HepG2 (cell line): ENCODE measurements at places on chromosomes 6 and 20.

DNA sequence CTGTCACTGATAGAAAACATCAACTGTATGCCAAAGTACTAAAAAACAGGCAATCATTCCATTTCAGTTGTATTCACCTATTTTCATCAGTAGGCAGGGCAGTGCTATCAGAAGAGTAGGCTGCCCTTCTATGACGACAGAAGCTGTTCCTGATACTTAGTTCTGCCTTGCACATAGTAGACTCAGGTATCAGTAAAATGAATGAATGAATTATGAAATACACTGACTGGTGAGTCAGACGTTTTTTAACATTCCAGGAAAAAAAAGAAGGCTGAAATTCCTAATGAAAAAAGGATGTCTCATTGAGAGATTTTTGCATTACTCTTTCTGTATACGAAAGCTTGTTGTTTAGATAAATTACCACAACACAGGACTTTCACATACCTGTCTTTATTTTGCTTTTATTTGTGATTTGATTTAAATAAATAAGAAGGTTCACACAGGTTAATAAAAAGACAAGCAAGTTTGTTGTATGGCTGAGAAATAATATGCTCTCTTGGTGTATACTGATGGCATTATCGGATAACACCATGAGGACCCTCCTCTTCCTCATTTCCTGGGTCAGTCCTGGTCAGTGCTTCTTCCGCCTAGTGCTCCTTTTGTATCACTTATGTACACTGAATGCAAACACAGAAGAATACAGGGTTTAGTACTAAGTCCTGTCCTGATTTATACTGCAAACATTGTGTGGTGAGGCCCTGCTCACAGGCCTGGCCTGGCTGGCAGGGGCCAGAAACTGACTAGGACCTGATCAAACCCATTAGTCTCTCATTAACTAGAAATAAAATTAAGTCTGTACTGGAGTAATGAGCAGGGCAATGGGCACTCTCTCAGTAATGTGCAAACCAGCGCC lies 39.4 kb upstream of the SPDEF start:
- H3K27ac ChIP-seq = no peak overlapping the region
- H3K4me1 ChIP-seq = peaks cover 36% of the 10 kb centered on the region
- DNase-seq = no peak
- peaks cover 20% of the 10 kb centered on the region for H3K36me3 ChIP-seq
- no peaks in the 10 kb centered on the region for H3K27me3 ChIP-seq

GRCh38 chr20:22998476-22998875 lies 36.6 kb upstream of the SSTR4 start:
- no peaks in the 10 kb centered on the region for H3K36me3 ChIP-seq
- no peak overlapping the region for H3K27ac ChIP-seq
- no peak for DNase-seq
- no peaks in the 10 kb centered on the region; the same call in 2 of the 3 replicates for H3K27me3 ChIP-seq
- no peaks in the 10 kb centered on the region for H3K4me1 ChIP-seq

- H3K36me3 ChIP-seq = no peaks in the 10 kb centered on the region
- DNase-seq = no peak
- H3K27ac ChIP-seq = no peak overlapping the region
- H3K27me3 ChIP-seq = no peaks in the 10 kb centered on the region
These were observed 22.6 kb downstream of the SNX9 start for GRCh38 chr6:157845493-157846259.

DNA sequence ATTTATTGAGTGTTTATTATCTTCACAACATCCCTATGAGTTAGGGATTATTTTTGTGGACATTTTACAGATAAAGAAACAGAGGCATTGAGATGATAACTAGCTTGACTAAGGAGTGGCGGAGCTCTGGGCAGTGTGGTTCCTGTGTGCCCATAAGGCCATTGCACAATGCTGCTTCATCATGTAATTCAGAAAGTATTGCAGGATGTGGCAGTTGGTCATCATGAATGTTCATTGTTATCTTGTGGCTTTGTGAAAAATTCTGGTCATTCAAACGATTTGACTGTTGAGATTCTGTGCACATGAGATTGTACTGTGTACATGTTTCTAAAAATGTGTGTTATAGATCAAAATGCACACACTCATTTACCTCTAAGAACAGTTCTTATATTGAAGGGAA lies 150.8 kb downstream of the ESR1 start:
- no peak overlapping the region for H3K27ac ChIP-seq
- H3K36me3 ChIP-seq = no peaks in the 10 kb centered on the region
- H3K4me3 ChIP-seq = no peak overlapping the region

DNA sequence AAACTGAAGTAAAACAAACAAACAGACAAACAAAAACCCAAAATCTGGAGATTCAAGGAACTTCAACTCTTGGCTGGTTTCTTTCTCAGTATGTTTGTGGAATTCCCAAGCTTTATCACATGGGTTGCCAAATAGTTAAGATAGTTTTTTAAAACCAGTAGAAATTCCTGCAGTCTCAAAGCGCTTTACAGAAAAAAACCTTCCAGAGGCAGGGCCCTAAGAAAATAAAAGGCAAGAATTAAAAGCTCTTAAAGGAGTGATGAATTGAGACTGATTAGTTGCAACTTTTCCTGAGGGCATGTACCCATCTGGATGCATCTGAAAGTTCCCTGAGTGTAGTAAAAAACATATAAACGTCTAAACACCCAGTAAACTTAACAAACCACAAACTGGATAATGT lies 25.9 kb upstream of the PTCHD4 start:
- no peaks in the 10 kb centered on the region for H3K36me3 ChIP-seq
- H3K4me1 ChIP-seq = no peaks in the 10 kb centered on the region
- no peak for DNase-seq
- no peak overlapping the region for H3K4me3 ChIP-seq
- no peaks in the 10 kb centered on the region for H3K27me3 ChIP-seq
- H3K27ac ChIP-seq = no peak overlapping the region

DNA sequence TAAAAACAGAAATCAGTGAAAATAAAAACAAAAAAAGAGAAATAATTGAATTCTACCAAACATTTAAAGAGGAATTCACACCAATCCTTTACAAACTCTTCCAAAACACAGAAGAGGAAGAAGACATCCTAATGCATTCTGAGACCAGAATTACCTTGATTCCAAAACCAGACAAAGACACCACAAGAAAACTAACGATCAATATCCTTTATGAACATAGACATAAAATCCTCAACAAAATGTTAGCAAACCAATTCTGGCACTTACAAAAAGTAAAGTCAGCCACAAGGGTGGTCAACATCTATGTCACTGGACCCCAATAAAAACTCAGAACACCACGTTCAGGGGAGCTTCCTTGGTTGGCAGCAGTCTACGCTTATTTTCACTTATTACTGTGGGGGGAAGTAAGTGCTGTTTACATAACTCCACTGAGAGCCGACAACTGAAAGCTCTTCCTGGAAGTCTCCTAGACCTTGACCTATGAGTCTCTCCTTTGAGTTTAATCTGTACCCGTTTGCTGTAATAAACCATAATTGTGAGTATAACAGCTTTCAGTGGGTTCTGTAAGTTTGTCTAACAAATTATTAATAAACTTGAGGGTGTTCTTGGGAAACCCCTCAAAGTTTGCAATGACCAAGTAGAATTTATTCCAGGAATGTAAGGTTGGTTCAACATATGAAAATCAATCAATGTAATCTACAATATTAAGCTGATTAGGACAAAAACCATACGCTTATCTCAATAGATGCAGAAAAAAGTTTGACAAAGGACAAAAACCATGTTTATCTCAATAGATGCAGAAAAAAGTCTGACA lies 24.5 kb downstream of the GZF1 start:
- peaks cover 66% of the 10 kb centered on the region for H3K36me3 ChIP-seq
- H3K4me1 ChIP-seq = peaks cover 26% of the 10 kb centered on the region
- no peaks in the 10 kb centered on the region for H3K27me3 ChIP-seq
- H3K4me3 ChIP-seq = no peak overlapping the region
- DNase-seq = peak; percentile 74

GRCh38 chr20:19487420-19487819 lies 270.6 kb upstream of the RIN2 start:
- H3K27me3 ChIP-seq = no peaks in the 10 kb centered on the region
- no peaks in the 10 kb centered on the region for H3K4me1 ChIP-seq
- no peaks in the 10 kb centered on the region for H3K36me3 ChIP-seq

DNA sequence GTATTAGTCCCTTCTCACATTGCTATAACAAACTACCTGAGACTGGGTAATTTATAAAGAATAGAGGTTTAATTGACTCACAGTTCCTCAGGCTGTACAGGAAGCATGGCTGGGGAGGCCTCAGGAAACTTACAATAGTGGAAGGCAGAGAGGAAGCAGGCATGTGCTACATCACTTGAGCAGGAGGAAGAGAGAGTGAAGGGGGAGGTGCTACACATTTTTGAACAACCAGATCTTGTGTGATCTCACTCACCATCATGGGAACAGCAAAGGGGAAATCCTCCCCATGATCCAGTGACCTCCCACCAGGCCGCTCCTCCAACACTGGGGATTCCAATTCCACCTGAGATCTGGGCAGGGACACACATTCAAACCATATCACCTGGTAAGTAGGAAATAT lies 630.6 kb downstream of the QKI start:
- no peaks in the 10 kb centered on the region for H3K36me3 ChIP-seq
- no peaks in the 10 kb centered on the region for H3K27me3 ChIP-seq
- H3K4me1 ChIP-seq = no peaks in the 10 kb centered on the region
- no peak overlapping the region for H3K27ac ChIP-seq

DNA sequence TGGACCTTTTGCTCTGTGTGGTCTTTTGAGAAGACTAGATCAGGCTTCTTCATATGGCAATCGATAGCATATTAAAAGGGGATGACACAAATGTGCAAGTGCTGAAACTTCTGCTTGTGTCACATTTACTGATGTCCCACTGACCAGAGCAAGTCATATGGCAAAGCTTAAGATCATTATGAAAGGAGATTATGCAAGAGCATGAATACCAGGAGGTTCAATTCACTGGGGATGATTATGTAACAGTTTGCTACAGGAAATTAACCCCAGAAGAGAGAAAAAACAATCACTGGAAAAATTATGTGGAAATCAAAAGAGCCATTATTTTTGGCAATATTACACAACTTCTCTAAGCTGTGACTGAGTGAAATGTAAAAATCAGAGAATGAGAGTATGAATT lies 13.7 kb upstream of the PRDM13 start:
- peaks cover 13% of the 10 kb centered on the region for H3K4me1 ChIP-seq
- no peak overlapping the region for H3K4me3 ChIP-seq
- no peak overlapping the region for H3K27ac ChIP-seq

GRCh38 chr6:107712665-107713551 lies 111.2 kb downstream of the SCML4 start:
- H3K36me3 ChIP-seq = no peaks in the 10 kb centered on the region

DNA sequence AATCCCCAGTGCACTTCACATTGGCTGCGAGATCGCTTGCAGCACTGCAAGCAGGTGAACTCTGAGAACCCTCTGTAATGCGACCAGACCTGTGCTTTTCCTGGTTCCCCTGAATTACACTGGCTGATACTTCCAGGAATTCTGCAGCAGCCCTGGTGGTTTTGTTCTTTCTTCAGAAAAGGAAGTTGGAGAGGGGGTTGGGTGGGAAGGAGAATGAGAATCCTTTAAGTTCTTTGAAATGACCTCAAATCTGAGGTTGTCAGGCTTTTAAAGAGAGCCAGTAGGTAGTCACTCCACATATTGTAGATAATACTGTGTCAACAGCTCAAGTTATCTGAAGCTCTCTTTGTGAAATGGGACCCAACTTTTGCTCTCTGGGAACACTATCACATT lies 62.4 kb downstream of the GCNT2 start:
- peak; percentile 50 for DNase-seq
- H3K27me3 ChIP-seq = no peaks in the 10 kb centered on the region
- H3K4me3 ChIP-seq = no peak overlapping the region
- no peaks in the 10 kb centered on the region for H3K36me3 ChIP-seq

DNA sequence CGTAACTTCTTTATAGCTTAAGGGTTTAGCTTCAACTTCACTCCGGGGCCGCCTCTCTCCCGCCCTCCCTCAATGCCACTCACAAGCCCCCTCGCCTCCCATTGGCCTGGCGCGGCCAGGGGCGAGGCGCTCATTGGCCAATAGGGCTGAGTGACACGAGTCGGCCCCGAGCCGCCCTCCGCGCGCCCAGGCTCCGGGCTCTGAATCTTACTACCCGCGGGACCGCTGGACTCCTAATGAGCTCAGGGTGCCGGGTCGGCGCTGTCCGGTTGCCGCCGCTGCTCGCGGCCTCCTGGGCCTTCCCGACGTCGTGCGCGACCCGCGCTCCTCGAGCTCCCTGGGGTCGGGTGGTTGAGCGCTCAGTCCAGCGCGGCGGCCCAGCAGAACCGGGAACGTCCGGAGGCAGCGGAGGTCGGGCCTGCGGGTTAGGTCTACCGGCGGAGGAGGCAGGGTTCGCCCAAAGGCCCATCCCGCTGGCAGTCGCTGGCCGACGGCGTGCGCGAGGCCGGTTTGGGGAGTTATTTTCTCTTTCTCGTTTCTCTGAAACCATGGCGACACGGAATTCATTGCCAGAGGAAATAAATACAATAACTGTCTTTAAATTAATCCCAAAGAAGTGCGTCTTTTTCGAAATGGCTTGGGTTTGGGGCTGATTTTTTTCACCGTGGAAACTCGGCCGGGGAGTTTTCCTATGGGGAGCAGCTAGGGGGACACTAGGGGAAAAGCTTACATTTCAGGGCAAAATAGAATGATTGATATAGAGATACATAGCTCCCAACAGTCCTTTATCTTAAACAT lies at the start of gene SIM1:
Gene SIM1 (minus strand): TSS at position 19 of the 798 bp plus-strand sequence. CDS start 1,453 bp downstream, outside the sequence.
- peaks cover 14% of the 10 kb centered on the region; the same call in 1 of the 2 replicates for H3K4me1 ChIP-seq
- no peak within 1 kb of the TSS for H3K4me3 ChIP-seq
- no peak for DNase-seq
- no peak within 1 kb of the TSS for H3K27ac ChIP-seq

DNA sequence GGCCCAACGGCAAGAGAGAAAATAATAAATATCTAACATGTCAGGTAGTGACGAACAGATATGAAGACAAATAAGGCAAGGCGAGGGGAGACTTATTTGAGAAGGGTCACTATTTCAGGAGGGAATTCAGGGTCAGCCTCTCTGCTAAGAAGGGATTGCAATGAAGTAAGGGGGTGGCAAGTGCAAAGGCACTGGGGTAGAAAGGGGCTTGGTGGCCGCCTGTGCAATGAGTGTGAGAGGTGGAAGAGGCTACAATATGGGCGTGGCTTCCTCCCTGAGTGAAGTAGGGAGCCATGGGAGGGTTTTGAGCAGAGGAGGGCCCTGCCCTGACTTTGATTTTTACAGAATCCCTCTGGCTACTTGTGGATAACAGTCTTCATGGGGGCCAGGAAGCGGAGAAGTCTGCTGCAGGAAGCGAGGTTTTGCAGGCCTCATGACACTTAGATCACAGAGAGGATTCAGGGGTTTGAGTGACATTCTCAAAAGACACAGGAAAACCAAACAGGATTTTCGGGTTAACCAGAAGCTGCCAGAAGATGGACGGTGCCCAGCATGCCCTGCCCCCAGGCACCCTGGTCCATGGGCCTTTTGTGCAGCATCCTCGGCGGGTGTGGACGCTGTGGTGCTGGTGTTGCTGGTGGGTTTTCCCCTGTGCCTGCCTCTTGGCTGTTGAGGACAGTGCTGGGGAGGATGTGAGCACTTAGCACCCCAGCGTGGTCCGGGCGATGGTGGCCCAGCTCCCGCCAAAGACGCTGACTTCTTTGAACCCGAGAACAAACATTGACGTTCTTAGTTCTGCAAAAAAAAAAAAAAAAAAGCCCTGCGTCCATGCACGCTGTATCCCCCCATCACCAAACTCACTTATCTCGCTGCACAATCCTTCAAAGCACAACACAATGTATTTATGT lies 124.2 kb upstream of the PTPN1 start:
- H3K36me3 ChIP-seq = no peaks in the 10 kb centered on the region
- peak overlapping the region; percentile 27 for H3K27ac ChIP-seq
- no peak overlapping the region for H3K4me3 ChIP-seq

GRCh38 chr6:43014434-43014909 lies 423 bp downstream of the KLHDC3 start:
- no peaks in the 10 kb centered on the region; the same call in 2 of the 3 replicates for H3K27me3 ChIP-seq
- H3K36me3 ChIP-seq = peaks cover 22% of the 10 kb centered on the region
- DNase-seq = no peak
- peaks cover 38% of the 10 kb centered on the region for H3K4me1 ChIP-seq
- peak overlapping the region; percentile 44 for H3K27ac ChIP-seq
- H3K4me3 ChIP-seq = peak overlapping the region; percentile 90
